ENCODE measurements at places on chromosomes 16 and 17. TPM values are rescaled to one million over a fixed set of nuclear protein-coding genes. Genes with fewer than 3 reads are reported as not detected.

DNA sequence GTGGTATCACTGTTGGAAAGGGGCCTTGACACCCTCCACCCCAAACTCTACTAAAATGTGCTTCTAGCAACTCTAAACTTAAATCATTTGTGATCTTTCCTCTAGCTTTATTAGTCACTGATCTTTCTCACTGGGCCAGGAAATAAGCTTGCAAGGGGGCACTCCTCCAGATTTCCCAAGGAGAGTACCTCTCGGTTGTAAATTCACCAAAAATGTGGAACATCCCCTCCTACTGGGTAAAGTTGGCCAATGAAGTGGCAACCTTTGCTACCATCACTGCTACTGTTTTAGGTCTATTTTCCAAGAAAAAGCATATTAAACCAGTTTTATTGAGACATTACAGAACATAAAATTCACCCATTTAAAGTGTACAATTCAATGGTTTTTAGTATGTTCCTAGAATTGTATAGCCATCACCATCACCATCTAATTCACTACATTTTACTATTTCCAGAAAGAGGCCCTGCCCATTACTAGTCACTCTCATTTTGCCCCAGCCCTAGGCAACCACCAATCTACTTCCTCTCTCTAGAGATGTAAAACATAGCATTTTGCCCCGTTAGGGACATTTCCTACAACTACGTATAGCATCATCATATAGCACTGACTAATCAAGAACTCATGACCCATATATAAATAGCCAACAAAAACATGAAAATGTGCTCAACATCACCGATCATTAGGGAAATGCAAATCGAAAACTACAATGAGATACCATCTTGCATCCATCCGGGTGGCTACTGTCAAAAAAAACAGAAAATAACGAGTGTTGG lies 44.6 kb upstream of the ADCY9 start:
- no peaks in the 10 kb centered on the region for H3K27me3 ChIP-seq
- DNase-seq = no peak
- H3K4me1 ChIP-seq = peaks cover 2% of the 10 kb centered on the region
- no peak overlapping the region for H3K4me3 ChIP-seq
- H3K27ac ChIP-seq = no peak overlapping the region
- no peaks in the 10 kb centered on the region for H3K36me3 ChIP-seq

DNA sequence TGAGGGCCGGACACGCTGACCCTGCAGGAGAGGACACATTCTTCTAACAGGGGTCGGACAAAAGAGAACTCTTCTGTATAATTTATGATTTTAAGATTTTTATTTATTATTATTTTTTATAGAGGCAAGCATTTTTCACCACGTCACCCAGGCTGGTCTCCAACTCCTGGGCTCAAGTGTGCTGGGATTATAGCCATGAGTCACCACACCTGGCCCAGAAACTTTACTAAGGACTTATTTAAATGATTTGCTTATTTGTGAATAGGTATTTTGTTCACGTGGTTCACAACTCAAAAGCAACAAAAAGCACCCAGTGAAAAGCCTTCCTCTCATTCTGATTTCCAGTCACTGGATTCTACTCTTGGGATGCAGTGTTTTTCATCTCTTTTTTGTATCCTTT lies 2.3 kb upstream of the SERPINF1 start:
- no peak overlapping the region for H3K27ac ChIP-seq
- H3K4me1 ChIP-seq = peaks cover 22% of the 10 kb centered on the region
- H3K27me3 ChIP-seq = no peaks in the 10 kb centered on the region
- H3K36me3 ChIP-seq = no peaks in the 10 kb centered on the region
- no peak overlapping the region for H3K4me3 ChIP-seq

GRCh38 chr16:46976550-46976949 lies 3.1 kb upstream of the DNAJA2 start:
- H3K27me3 ChIP-seq = no peaks in the 10 kb centered on the region
- no peak for DNase-seq
- H3K4me1 ChIP-seq = peaks cover 39% of the 10 kb centered on the region
- no peak overlapping the region for H3K4me3 ChIP-seq
- peaks cover 11% of the 10 kb centered on the region for H3K36me3 ChIP-seq

DNA sequence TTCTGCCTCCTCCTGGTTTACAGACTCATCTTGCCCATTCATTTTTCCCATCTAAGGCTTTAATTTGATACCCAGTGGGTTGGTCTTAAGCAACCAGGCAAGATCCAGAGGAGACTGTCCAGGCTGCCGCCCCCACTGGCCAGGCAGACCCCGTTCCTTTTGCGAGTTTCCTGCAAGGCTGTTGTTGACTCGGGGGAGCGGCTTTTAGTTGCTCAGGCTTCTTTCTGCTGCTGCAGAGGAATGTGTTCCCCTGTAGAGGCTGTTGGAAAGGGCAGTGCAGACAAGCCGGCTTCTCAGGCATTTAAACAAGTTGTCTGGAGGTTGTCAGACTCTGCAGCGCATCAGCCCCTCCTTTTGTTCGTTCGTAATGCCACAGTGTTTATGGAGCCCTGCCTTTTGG lies 231.2 kb downstream of the PRKCA start:
- no peak for DNase-seq
- peaks cover 48% of the 10 kb centered on the region for H3K4me1 ChIP-seq
- peaks cover 11% of the 10 kb centered on the region for H3K36me3 ChIP-seq
- no peak overlapping the region for H3K27ac ChIP-seq
- H3K27me3 ChIP-seq = no peaks in the 10 kb centered on the region

- no peak for DNase-seq
- H3K4me1 ChIP-seq = peaks cover 14% of the 10 kb centered on the region
- H3K27me3 ChIP-seq = peaks cover 69% of the 10 kb centered on the region
- no peak overlapping the region for H3K27ac ChIP-seq
- H3K4me3 ChIP-seq = peak overlapping the region; percentile 36
- no peaks in the 10 kb centered on the region for H3K36me3 ChIP-seq
Measured at GRCh38 chr17:7715936-7716886, 1.3 kb upstream of the DNAH2 start.

DNA sequence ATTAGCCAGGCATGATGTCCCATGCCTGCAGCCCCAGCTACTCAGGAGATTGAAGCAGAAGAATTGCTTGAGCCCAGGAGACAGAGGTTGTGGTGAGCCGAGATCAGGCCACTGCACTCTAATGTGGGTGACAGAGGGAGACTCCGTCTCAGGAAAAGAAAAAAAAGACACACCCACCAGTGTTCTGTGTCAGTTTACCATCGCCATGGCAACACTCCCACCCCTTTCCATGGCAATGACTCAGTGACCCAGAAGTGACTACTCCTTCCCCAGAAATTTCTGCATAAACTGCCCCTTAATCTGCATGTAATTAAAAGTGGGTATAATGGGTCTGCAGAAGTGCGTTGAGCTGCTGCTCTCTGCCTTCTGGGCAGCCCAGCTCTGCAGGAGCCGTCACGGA lies 4.0 kb upstream of the ZC3H18 start:
- peaks cover 3% of the 10 kb centered on the region for H3K36me3 ChIP-seq
- peak; percentile 92 for DNase-seq
- peaks cover 2% of the 10 kb centered on the region for H3K27me3 ChIP-seq

- peak overlapping the region; percentile 94 for H3K27ac ChIP-seq
- peak overlapping the region; percentile 80 for H3K4me3 ChIP-seq
- peaks cover 7% of the 10 kb centered on the region for H3K36me3 ChIP-seq
- no peaks in the 10 kb centered on the region for H3K27me3 ChIP-seq
Measured at GRCh38 chr17:45052052-45052772, 780 bp upstream of the DCAKD start.

GRCh38 chr17:40932608-40933007 lies 4.8 kb downstream of the KRT23 start:
- H3K27ac ChIP-seq = no peak overlapping the region
- no peaks in the 10 kb centered on the region for H3K4me1 ChIP-seq
- no peak overlapping the region for H3K4me3 ChIP-seq
- H3K36me3 ChIP-seq = no peaks in the 10 kb centered on the region

DNA sequence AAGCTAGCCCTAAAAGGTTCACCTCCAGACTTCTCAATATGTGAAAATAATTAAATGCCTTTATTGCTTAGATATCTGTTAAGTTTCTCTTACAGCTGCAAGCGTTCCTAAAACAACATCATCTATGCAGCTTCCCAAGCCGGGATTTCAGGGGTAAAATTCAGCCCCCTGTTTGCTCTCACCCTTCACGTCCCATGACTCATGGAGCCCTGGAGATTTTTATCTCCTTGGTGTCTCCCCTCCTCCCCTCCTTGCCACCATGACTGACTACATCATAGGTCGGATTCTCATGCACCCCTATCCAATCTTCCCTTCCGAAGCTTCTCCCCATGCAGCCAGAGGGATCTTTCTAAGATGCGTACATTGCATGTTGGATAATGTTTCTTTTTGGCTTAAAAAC lies 21.0 kb upstream of the CACNG4 start:
- no peak for DNase-seq
- H3K4me1 ChIP-seq = peaks cover 7% of the 10 kb centered on the region
- no peaks in the 10 kb centered on the region for H3K36me3 ChIP-seq

The CCL15 gene
- not detected for total RNA-seq
